Lung (tissue), 17 donors: ENCODE measurements at places on chromosomes 4 and X.

GRCh38 chr4:63036159-63036866 is 1372.9 kb downstream of the TECRL start:
- no peak for DNase-seq

- no peak for DNase-seq
Observed at GRCh38 chrX:11619441-11619840, 46.3 kb downstream of the ARHGAP6 start.

GRCh38 chr4:162959046-162959445 is 207.6 kb downstream of the NAF1 start:
- DNase-seq, result no peak

- DNase-seq, result no peak
Observed at GRCh38 chr4:132691668-132692067, 457.4 kb upstream of the PCDH10 start.

DNA sequence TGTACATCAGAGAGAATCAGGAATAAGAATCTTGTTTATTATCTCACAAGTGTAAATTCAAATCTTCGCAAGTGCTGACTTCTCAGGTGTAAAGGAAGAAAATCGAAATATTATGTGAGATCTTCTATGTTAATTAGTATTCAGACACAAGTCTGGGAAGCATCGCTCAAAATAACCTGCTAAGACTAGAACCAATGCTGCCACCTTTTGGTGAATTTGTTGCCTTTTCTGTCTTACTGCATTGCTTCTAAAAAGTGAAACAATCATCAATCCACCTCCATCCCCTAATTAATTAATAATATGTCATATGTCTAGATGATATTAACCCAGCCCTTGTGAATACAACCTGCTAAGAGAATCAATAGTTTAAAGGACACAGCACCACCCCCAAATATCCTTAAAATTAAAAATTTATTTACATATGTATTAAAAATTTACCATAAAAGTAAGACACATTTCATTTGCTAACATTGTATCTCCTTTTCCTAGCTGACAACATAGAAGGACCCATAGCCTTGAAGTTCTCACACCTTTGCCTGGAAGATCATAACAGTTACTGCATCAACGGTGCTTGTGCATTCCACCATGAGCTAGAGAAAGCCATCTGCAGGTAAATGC is 3.5 kb downstream of the EPGN start:
- DNase-seq, result peak; percentile 74

GRCh38 chr4:2442175-2442993 is 23.6 kb downstream of the CFAP99 start:
- DNase-seq, result no peak

GRCh38 chr4:162450531-162451035 is 286.8 kb upstream of the FSTL5 start:
- no peak for DNase-seq
